ENCODE measurements at places on chromosomes 2 and 18. TPM values are rescaled to one million over a fixed set of nuclear protein-coding genes. Genes with fewer than 3 reads are reported as not detected.

Gene M1AP
- not detected for total RNA-seq

Gene RAMP1
- total RNA-seq = not detected

Gene SPATS2L
- total RNA-seq = 19.4 TPM

Gene ATP8B1
- 31.9 TPM for total RNA-seq

Gene CNDP1
- total RNA-seq = not detected

Measured in dermis lymphatic vessel endothelial cell (primary cell).